ENCODE measurements at places on chromosomes 2 and 18. TPM values are rescaled to one million over a fixed set of nuclear protein-coding genes. Genes with fewer than 3 reads are reported as not detected.

- no peak for DNase-seq
Observed at GRCh38 chr2:159798376-159798725, 343 bp upstream of the CD302 start.

- DNase-seq = no peak
Observed at GRCh38 chr2:148530350-148530749, 114.2 kb upstream of the EPC2 start.

- no peak for DNase-seq
Observed at GRCh38 chr2:224381521-224382279, 20.2 kb downstream of the FAM124B start.

DNA sequence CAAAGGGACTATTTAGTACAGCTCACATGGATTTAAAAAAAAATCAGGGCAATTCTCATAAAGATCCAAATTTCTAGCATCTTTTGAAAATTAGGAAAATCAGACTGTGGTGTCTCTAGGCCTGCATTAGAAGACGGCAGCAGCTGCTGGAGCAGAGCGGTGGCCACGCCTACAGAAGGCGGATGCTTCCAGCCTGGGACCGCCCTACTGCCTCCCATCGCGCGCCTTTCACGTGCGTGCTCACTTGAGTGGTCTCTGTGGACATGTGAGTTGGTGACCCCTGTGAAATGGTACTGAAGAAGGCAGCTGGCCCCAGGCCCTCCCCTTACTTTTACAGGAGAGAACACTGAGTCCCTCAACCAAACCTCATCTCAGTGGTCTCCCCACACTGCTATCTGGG lies 15.2 kb upstream of the ZFP36L2 start:
- no peak for DNase-seq

DNA sequence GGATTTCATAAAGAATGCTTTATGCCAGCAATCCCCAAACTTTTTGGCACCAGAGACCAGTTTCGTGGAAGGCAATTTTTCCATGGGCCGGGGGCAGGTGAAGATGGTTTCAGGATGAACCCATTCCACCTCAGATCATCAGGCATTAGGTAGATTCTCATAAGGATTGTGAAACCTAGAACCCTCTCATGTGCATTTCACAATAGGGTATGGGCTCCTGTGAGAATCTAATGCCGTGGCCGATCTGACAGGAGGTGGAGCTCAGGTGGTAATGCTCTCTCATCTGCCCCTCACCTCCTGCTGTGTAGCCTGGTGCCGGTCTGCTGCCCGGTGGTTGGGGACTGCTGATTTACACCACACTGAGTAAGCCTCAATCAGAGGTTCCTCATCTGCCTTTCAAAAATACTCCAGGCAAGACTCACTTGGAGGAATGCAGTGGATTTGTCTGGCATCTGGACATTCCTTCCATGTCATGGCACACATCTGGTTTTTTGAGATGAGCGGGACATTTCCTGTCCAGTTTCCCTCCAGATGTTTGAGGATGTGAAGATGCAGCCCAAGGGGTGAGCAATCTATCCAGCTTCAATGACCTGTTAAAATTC lies 185.8 kb downstream of the VAPA start:
- no peak for DNase-seq

STAM2 gene
- total RNA-seq = 35.3 TPM

PPP1R1C gene
- 1.2 TPM for total RNA-seq
